T-helper 22 cell (primary cell): ENCODE measurements at places on chromosomes 2 and 18.

DNA sequence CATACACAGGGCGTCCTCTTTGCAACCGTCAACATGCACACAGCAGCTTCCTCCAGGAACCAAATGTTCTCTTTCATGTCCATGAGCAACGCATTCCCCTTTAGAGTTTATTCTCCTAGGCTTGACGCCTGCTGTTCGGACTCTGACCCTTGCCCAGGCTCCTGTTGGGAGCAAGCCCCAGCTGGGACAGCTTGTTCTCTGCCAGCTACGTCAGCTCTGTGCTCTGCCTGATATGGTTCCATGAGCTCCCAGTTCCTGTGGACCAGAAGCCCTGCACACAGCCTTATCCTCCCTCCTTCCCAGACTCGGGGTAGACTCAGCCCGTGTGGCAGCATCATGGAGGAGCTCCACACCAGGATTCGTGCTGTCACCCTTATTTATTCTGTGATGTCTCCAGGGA lies 253.1 kb upstream of the PXDN start:
- no peak for DNase-seq

DNA sequence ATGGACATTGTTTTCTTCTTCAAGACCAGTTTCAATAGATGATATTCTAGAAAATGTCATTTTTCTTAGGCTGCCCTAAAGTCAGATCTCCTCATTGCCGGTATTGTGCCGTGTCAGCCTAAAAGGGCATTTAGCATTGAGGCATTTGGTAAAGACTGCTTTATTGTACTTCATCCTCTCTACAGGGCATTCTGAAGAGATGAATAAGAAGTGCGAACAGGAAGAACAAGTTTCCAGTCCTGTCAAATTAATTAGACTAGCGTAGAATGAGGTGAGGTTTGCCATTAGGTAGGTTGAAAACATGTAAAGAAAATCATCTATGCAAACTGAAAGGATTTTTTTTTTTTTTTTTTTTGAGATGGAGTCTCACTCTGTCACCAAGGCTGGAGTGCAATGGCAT lies 60.6 kb downstream of the ETAA1 start:
- no peak for DNase-seq

DNA sequence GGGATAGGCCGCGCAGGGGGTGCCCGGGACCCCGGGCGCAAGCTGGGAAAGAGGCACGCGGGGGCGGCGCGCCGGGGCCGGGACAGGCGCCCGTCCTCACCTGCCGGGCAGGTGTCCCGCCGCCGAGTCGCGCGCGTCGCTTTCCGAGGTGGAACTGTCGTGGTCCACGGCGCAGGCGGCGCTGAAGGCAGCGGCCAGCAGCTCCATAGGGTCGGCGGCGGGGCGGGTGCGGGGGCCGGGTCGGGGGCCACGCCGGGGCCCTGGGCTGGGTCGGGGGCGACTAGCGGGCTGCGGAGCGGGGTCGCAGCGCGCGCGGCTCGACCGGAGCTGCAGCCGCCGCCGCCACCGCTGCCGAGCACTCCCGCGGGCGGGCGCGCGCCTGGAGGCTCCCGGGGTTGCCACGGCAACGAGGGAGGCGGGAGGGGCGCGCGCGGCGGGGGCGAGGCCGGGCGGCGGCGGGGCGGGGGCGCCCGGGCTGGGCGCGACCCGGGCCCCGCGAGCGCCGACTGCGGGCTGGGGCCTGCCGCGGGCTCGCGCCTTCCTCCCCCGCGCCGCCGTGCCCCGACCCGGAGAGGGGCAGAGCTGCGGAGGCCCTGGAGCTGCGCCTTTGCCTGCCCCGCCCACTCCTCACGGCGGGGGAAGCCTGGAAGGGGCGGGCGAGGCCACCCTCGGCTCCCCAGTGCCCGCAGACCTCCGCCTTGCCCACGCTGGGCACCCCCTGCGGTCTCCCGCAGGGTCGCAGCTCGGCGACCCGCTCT lies 57.9 kb downstream of the SNORC start:
- no peak for DNase-seq

GRCh38 chr18:73976433-73976832 lies 171.2 kb downstream of the FBXO15 start:
- no peak for DNase-seq

DNA sequence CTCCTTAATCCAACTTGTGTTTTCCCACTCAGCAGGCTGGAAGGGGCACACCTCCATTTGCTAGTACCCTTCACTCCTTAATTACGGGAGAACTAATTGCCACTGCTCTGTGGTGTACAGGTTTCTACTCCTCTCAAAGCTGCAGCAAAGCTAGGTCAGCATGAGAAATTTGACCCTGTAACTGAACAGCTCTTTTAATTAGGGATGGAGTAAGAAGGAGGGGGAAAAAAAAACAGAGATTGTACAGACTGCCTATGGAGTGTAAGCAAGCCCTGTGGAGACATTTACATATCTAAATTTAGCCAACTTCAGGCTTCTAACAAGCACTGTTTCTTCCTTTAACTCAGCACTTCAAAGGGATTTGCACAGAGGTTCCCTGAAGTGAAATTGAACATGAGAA lies 629.7 kb upstream of the SETBP1 start:
- DNase-seq: no peak
